ENCODE measurements at places on chromosomes 4 and X. TPM values are rescaled to one million over a fixed set of nuclear protein-coding genes. Genes with fewer than 3 reads are reported as not detected.

The CENPVL2 gene
- total RNA-seq, result not detected

The ESX1 gene
- not detected for total RNA-seq

The STOX2 gene
- not detected for total RNA-seq

The TRMT10A gene
- total RNA-seq, result 5.6 TPM

DNA sequence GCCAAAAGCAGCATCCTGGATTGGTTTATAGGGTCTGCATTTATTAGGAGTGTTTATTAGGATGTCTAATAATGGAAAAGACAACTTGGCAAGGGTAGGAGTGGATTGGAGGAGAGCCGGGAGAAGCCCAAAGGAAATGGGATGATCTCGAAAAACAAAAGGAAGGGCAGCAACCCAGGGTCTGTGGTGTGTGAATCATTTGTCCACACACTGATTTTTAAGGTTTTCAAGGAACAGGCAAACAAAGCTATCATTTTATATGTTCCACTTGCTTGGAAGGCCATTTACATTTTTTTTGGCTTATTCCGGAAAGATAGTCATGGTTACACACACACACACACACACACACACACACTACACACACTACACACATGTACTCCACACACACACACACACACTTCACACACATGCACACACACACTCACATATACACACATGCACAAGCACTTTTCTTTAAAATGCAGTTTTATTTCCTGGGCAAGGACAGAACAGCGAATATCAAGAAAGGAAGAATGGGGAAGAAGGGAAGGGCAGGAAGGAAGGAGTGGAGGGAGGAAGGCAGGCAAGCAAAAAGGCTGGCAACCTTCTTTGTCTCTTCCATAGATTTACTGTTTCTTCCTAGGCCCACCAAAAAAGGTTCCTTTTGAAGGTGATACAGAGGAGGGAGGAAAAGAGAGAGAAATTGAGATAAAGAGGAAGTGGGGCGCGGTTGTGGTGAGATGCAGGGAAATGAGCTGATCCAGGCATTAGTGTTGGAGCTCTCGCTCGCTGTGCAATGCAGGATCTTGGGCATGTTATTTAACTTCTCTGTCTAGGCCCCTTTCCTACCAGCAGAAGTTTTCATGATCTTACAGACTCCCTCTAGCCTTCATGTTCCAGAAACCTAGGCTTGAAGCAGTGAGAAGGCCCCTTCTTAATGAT is 88.6 kb upstream of the MAML3 start:
- H3K4me1 ChIP-seq, result peaks cover 19% of the 10 kb centered on the region
- H3K36me3 ChIP-seq, result no peaks in the 10 kb centered on the region
- no peak overlapping the region for H3K4me3 ChIP-seq

DNA sequence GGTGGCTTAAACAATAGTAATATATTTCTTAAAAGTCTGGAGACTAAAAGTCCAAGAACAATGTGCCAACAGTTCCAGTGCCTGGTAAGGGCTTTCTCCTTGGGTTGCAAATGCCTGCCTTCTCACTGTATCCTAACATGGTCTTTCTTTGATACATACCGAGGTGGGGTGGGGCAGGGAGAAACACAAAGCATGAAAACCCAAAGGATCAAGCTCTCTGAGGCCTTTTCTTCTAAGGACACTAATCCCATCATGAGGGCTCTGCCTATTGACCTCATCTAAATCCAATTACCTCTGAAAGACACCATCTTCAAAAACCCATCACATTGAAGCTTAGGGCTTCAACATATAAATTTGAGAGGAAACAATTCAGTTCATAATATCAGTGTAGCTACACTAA is 311.3 kb downstream of the GRID2 start:
- DNase-seq, result no peak
- no peaks in the 10 kb centered on the region for H3K36me3 ChIP-seq
- H3K4me3 ChIP-seq, result no peak overlapping the region
- H3K27ac ChIP-seq, result no peak overlapping the region

DNA sequence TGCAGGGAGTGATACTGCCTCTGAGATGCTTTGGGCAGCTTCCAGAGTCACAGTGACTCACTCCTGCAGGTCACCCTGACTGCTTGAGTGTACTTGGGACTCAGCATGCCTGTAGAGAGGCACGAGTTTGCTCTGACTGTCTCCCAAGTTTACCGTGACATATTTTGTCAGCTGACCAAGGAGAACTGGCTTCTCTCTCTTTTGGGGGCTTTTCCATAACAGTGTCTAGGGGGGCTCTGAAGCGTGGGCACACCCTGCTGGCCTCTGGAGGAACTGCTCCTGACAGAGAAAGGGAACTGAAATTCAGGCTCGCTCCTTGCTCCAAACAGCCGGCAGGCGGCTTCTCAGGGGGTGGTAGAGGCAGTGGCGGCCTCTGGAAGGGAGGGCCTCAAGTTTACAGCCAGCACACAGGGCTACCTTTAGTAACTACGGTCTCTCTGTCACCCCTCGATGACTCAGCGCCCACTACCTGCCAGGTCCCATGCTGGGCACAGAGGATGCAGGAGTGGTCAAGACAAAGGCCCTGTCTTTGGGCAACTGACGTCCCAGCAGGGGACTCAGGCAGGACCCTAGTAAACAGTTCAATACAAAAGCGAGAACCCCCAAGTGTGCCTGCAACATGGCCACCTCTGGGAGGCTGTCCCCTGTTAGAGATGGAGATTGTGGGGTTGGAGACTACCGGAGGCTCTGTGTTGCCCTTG is 17.8 kb downstream of the ZNF185 start:
- H3K36me3 ChIP-seq, result no peaks in the 10 kb centered on the region
- peak; percentile 9 for DNase-seq
- H3K27me3 ChIP-seq, result no peaks in the 10 kb centered on the region
- H3K4me1 ChIP-seq, result no peaks in the 10 kb centered on the region

The CABS1 gene
- not detected for total RNA-seq

DNA sequence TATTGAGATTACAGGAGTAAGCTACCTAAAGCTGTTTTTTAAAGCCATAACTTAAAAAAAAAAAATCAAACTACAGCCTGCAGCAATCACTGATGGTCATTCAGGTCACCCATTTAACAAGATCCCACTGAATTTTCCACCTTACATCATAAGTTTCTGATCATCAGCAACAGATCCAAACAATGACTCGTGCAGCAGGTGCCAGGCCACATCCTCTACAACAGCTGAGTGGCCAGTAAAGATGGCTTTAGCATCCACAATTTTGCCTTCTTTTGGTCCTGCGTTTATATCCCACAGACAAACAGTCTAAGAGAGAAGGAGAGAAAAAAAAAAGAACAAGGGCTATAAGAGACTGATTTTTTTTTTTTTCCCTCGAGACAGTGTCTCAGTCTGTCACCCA is 16.6 kb downstream of the RBBP7 start:
- no peak for DNase-seq
- no peak overlapping the region for H3K4me3 ChIP-seq
- H3K36me3 ChIP-seq, result peaks cover 45% of the 10 kb centered on the region
- H3K27me3 ChIP-seq, result no peaks in the 10 kb centered on the region
- H3K27ac ChIP-seq, result peak overlapping the region; percentile 56
- H3K4me1 ChIP-seq, result peaks cover 55% of the 10 kb centered on the region

The GPR119 gene
- total RNA-seq, result not detected

The GAGE12E gene
- not detected for total RNA-seq

The UXT gene
- total RNA-seq, result 210 TPM

- no peaks in the 10 kb centered on the region for H3K4me1 ChIP-seq
- no peak for DNase-seq
- peaks cover 5% of the 10 kb centered on the region for H3K27me3 ChIP-seq
- H3K4me3 ChIP-seq, result no peak overlapping the region
Observed at GRCh38 chr4:83772685-83773084, 236.8 kb downstream of the GPAT3 start.

DNA sequence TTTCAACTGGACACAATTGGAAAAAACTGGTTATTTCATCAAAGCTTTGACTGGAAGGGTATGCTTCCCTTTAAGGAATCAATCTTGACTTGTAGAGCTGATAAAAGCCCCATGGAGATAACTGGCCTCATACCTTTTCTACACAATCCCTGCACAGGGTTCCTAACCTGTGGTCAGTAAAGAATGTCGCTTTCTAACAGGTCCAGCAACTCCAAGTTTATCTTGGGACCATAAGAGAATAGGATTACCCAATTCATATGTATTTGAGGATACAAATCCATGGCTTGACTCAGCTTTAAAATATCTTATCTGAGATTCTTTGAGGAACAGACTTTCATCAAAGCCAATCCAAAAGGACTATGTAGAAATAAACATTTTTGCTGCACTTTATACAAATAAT is 1399.8 kb upstream of the PABPC4L start:
- no peaks in the 10 kb centered on the region for H3K4me1 ChIP-seq
- DNase-seq, result no peak
- H3K4me3 ChIP-seq, result no peak overlapping the region
- no peaks in the 10 kb centered on the region for H3K36me3 ChIP-seq

The IQCM gene
- total RNA-seq, result not detected

- no peak overlapping the region for H3K27ac ChIP-seq
- DNase-seq, result no peak
- no peaks in the 10 kb centered on the region for H3K4me1 ChIP-seq
- H3K36me3 ChIP-seq, result no peaks in the 10 kb centered on the region
Observed at GRCh38 chr4:181202240-181202639, 1041.0 kb upstream of the TENM3 start.

DNA sequence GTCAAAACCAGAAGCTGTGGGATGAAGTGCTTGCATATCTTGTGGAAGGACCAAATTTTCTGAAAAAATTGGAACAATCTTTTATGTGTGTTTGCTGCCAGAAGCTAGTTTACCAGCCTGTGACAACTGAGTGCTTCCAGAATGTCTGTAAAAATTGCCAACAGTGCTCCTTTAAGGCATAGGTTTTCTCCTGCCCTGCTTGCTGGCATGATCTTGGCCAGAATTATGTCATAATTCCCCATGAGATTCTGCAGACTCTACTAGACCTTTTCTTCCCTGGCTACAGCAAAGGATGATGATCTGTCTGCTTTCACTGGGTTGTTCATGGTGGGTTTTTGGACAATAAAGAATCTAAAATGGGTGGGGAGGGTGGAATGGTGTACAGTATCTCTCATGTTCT is 196.3 kb upstream of the ZCCHC13 start:
- H3K27ac ChIP-seq, result no peak overlapping the region
- DNase-seq, result no peak

DNA sequence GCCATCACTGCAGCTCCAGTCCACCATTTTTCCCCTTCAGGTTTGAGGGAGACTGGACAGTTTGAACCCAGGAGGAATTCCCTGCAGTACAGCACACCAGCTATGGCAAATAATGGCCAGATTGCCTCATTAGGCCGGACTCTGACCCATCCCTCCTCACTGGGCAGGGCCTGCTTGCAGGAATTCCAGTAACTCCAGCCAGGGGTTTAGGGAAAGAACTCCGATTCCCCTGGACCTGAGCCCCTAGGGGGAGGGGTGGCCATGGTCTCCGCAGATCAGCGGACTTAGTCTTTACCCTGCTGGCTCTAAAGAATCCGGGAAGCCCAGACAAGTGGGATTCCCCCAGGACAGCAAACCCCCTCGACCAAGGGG is 342.8 kb downstream of the DMD start:
- no peak overlapping the region for H3K4me3 ChIP-seq
- no peaks in the 10 kb centered on the region for H3K27me3 ChIP-seq
- H3K27ac ChIP-seq, result no peak overlapping the region
- DNase-seq, result no peak
- no peaks in the 10 kb centered on the region for H3K4me1 ChIP-seq

DNA sequence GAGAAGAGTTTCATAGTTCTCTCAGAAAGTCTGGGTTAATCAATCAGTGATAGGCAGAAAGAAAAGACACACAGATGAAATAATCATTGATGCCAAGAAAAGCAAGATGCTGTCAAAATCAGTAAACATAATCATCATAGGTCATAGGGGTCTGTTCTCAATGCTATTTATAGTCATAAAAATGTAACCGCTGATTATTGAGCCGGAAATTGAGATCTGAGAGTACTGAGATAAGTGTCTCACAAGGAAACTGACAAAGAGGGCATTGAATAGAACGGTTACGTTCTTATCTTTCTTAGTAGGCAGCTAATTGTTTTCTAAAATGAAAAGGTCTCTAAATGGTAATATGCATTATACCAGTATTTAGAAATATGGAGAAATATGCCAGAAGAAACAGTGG is 1686.1 kb upstream of the AGA start:
- no peak overlapping the region for H3K27ac ChIP-seq
- H3K27me3 ChIP-seq, result no peaks in the 10 kb centered on the region
- H3K36me3 ChIP-seq, result no peaks in the 10 kb centered on the region
- DNase-seq, result no peak
- H3K4me1 ChIP-seq, result no peaks in the 10 kb centered on the region
- no peak overlapping the region for H3K4me3 ChIP-seq

DNA sequence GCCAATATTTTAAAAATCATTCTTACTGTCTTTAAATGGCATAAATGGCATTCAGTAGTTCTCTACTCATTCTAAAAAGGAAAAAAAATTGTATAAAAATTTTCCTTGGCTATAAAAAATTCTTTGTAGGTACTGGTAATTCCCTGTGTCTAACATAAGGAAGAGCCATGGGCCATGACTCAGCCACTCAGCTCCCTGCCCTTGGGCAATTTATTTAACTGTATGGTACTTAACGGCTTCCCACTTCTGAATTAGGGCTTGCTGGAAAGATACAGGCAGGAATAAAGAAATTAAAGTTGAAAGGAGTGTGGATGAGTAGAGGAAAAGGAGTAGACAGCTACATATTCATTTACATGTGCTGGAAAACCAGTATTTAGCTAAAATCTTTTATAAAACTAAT is 30.6 kb downstream of the ABHD18 start:
- no peak overlapping the region for H3K4me3 ChIP-seq
- H3K4me1 ChIP-seq, result peaks cover 13% of the 10 kb centered on the region
- DNase-seq, result no peak

DNA sequence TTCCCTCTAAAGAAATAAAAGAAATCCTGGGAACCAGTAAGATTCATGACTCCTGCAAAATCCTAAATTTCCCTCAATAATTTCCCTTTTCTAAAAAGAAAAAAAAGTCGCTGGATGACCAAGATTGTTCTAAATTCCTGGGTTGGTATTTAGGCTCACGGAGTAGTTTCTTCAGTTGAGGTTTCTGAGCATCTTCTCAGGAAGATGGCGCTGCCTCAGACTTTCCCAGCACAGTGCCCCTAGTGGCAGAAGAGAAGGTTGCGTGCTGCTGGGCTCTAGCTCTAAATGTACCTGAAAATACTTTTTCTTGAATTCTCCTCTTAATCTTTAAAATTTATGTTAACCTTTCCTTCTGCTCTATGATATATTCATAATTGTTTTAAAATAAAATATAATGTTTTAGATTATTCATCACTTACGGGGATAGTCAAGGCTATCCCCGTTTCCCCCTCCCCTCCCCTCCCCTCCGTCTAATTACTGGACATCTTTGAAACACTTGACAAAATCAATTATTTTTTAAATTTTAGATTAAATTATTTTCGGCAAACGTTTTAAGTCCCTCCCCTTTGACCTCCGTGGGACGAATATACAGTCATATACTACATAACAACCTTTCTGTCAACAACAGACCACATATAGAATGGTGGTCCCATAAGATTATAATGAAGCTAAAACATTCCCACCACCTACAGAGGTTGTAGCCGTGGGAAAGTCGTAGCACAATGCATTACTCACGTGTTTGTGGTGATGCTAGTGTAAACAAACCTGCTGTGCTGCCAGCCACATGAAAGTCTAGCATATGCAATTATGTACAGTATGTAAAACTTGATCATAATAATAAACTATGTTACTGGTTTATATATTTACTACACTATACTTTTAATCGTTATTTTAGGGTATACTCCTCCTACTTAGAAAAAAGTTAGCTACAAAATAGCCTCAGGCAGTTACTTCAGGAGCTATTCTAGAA is 41.0 kb upstream of the GATB start:
- H3K27ac ChIP-seq, result no peak overlapping the region
- no peaks in the 10 kb centered on the region for H3K27me3 ChIP-seq
- H3K4me3 ChIP-seq, result no peak overlapping the region
- H3K4me1 ChIP-seq, result no peaks in the 10 kb centered on the region

The HTR2C gene
- not detected for total RNA-seq
